CD4-positive, alpha-beta T cell treated with Interleukin-4 for 4 hours (primary cell): ENCODE measurements at places on chromosomes 7 and 10.
A peak's percentile ranks its signal among the peaks of the same experiment; 100 is the strongest.

- DNase-seq = peak; percentile 17
These were observed 25.9 kb downstream of the ABRAXAS2 start for GRCh38 chr10:124827474-124827873.

- no peak for DNase-seq
These were observed 2.2 kb upstream of the CCNJ start for GRCh38 chr10:96041146-96041545.

DNA sequence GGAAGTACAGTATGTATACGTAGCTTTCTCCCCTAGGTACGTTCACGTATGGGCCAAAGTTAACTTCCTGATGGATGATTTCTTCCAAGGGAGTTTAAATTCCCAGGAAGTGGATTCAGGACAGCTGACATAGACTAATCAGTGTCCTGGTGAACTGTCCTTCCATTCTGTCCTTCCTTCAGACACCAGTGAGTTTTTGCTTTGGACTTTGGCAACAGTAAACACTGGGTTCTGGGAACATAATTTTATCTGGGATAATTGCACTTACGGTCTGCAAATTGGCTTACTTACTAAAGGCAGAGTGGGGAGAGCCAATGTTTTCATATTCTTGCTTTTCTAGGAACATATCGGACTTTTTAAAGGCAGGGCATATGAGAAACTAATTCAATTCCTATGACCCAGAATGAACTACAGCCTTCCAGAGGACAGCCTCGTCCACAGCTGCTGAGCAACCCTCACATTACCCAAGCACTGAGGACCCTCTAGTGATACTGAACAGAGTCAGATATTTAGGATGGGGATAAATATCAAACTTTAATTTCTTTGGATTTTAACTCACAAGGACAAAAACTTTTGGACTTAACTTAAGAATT, 97.9 kb downstream of the RAB18 start:
- DNase-seq = no peak

DNA sequence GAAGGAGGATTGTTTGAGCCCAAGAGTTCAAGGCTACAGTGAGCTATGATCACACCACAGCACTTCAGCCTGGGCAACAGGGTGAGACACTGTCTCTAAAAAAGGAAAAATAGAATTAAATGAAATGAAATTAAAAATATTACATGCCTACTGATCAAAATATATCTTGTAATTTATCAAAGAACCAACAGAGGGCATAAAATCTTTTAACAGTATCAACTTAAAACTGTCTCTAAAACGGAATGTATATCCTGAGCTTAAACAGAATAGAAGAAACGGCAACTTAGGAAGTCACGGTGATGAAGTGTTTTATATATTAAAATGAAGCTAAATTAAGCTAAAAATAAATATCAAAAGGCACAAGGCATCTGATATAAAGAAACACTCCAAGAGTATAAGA, 78.8 kb downstream of the MTPAP start:
- DNase-seq = no peak

DNA sequence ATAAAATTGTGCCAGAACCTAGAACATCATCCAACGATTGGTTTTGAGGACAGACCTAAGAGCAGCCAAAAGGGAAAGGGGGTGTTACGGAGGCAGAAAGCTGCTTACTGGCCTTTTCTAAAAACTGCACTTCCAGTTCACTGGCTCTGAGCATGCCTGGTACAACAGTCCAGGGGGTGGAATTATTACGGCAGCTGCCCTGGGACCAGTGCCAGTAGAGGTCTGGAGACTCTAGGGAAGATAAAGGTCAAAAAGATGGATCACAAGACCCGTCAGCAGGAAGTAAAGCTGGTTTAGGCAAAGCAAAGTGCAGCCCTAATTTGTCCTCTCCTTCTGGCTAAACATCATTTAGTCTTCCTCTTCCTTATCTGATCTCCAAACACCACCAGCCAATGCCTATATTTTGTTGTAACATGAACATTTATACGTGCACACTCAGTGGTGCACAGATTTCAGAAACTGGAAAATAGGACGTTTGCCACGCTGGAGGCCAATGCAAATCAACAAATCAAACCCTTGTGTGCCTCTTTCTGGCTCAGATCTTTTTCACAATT, 216.4 kb upstream of the DPP6 start:
- no peak for DNase-seq

DNA sequence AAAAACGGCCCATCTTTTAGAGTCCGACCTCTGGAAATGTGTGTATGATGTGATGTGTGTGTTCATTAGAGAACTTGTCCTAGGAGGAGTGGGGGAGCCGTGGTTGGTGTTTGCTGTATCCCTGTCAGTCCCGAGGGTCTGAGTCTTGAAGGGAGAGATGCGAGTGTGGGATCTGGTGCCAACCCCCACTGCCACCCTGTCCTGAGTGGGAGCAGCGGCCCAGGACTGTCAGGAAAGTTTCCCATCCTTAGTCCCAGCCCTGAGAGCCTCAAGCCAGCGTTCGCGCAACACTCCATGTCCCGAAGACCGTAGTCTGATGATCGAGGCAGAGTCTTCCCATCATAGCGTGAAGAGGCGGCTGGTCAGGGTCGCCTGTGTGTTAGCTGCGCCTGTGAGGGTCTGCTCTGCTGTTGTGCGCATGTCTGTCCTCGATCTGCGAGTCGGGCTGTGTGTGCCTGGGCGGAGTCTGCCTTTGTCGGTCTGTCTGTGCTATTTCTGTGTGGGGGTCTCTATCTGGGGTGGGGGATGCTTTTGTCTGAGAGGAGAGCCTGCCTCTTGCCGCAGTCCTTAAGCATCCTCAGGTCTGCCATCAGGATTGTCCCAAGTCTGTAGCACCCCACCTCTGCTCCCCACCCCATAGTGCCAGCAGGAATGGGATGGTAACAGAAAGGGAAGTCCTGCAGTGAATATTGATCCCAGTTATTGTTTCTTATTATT, 514 bp upstream of the CHAT start:
- no peak for DNase-seq

DNA sequence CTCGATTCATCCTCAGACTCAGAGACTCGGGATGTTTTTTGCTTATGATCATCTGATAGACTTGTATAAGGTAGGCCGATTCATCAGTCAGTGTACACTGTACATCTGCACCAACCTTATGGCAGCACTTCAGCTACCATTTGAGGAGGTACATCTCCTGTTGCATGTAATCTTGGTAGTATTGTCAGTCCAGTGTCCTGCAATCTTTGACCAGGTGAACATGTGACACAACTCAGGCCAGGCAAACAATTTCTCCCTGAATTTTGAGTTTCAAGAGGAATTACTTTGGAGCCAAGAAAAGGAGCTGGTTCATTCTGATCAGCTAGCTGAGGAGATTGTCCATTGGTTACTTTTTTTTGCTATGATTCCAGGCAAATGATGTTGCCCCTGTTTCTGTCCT, 19.7 kb upstream of the WASL start:
- no peak for DNase-seq

DNA sequence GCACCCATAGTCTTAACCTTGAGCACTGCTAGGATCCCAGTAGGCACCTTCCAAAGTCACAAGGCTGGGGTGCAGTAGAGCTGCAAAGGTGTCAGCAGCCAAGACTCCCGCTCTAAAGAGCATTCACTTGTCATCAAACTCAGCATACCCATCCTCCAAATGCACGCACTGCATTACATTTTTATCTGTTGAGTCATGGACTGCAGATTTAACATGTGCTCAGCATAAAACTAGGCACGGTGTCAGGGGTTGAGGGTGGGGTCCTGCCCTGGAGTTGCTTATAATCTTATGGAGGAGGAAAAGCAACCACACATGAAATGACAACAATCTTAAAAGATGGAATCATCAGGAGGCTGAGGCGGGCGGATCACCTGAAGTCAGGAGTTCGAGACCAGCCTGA, 102.6 kb downstream of the PARP12 start:
- DNase-seq = no peak

GRCh38 chr7:105354383-105354782, 34.3 kb downstream of the SRPK2 start:
- no peak for DNase-seq

- DNase-seq = no peak
These were observed 80.1 kb upstream of the LRRN3 start for GRCh38 chr7:111010798-111011197.

DNA sequence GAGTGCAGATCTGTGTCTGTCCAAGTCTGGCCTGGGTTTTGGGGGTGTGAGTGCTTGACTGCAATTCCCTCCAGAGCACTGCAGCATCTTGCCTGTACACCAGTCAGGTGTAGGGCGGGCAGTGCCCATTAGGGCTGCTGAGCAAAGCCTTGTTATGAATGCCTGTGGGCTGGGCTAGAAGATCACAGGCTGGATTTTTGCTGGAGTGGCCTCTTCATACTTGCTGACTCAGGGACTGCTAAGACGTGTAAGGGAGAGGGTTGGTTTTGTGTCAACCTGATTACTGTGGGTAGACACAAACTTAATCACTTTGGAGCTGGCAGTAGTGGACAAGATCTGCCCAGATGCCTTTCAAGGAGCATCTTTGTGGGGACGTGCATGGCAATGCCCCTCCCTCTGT, 29.6 kb downstream of the DMBT1 start:
- no peak for DNase-seq

DNA sequence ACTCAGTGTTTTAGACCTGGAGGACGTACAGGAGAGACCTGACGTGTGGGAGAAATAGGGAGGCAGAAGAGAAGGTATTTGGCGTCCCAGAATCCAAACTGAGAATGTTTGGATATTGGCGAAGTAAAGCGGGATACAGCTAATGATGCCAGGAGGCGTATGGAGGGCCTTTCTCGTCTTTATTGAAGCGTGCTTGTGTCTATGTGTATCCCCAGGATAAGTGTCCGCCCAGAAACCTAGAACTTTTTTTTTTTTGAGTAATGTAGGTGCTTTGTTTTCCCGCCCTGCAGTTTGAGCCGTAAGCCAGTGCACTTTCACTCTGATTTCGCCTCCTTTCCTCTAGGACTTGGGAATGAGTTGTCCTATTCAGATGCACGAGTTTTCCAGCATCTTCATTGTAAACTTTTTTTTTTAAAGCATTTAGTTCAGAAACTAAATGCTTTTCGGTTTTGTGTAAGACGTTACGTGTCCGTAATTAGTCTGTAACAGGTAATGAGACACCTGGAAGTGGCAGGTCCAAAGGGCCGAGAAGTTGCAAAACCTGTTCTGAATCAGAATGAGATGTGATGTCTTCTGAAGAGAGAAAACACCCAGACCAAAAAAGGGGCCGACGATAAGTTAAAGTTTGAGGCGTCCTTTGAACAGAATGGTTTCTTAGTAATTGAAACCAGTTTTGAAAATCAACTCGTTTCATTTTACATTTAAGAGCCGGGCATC, 746 bp downstream of the ARL5B start:
- DNase-seq = peak; percentile 24

GRCh38 chr10:1253523-1254353, 197.6 kb downstream of the WDR37 start:
- peak; percentile 2 for DNase-seq

DNA sequence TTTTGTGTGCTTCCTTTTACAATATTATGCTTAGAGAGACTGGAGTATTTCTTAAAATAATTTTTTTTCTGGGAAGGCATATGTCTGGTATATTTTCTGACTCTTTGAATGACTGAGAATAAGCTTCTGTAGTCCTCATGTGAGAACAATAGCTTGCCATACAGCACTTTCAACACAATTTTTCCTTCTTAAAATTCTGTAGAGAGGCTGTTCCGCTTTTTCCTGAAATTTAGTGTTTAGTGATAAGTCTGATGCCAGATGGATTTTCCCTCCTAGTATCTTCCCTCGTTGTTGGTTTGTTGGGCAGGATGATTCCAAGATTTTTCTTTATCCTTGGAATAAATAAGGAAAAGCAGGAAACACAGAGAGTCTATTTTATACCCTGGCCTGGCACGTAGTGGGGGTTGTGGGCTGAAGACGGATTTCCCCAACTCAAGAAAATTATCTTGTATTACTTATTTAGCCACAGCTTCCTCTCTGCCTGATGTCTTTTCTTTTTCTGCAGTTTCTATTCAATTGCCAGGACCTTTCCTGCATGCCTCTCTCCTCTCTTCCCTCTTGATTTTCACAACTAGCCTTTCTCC, 111.2 kb downstream of the AOAH start:
- no peak for DNase-seq

DNA sequence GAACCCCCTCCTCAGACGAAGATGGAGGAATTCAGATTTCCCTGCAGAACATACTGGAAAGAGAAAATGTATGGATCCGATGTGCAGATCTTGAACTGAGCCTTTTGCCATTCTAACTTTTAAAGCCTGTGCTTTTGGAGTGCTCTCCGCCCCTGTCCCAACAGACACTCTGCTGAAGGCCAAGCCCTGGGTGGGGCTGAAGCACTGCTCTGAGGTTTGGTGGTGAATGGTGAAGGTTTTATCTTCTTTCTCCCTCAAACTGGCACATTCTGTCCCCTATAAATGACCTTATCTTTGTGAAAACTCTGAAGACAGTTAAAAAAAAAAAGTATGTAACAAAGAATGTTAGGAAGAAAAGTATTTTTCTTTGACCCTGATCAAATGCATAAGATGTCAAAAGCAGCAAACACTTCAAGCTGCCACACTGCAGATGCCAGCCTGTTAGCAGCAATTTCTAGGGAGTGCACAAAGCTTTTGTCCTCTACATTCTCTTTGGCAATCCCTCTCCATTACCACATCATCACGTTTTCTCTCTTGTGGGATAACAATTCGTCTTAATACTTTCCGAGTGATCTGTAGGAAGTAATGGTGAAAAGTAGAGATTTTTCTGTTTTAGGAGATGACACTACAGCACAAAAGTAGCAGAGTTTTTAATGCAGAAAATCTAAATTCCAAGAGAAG, 137.3 kb upstream of the CCDC6 start:
- DNase-seq = no peak

DNA sequence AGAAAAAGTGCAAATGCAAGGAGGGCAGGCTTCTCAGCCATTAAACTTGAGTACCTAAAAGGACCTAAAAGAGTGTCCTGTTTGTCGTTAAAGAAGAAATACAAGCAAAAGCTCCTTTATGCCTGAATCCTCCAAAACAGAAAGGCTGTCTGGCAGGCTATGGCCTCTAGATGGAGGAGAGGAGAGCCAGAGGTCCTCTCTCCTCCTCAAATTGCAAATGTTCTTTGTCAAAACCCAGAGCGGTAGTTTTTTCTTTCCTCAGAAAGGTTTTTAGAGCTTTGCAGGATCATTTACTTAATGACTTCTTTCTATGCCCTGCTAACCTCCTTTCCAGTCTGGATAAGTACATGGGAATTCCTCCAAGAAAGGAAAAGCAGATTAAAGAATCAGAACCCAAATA, 1.9 kb upstream of the SORCS1 start:
- DNase-seq = no peak

DNA sequence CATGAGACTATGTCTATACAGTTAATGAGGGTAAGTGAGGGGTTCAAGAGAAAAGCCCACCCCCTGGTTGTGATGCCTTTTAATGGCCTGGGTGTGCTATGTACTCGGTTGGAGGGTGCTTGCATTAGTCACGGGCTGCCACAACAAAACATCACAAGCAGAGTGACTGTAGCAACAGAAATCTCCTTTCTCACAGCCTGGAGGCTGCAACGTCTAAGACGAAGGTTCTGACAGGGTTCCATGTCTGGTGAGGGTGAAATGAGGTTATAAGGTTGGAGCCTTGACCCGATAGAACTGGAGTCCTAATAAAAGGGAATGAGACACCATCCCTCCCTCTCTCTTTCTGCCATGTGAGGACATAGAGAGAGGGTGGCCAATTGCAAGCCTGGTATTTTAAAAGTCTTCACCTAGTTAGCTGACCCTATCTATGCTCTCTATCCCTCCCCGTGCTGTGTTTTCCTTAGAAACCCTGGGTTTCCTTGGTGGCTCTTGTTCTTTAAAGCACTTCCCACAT, 126.0 kb upstream of the GDF10 start:
- DNase-seq = no peak
